Common myeloid progenitor, CD34-positive (primary cell): ENCODE measurements at places on chromosomes 4 and X.

DNA sequence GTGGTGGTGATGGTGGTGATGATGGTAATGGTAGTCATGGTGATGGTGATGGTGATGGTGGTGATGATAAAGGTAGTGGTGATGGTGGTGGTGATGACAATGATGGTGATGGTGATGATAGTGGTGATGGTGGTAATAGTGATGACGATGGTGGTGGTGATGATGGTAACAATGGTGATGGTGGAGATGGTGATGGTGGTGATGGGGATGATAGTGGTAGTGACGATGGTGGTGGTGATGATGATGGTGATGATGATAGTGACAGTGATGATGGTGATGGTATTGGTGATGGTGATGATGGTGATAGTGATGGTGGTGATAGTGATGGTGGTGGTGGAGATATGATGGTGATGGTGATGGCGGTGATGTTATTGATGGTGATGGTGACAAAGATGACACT is 108.4 kb upstream of the NKX1-1 start:
- H3K36me3 ChIP-seq, result no peaks in the 10 kb centered on the region
- H3K27ac ChIP-seq, result no peak overlapping the region
- no peaks in the 10 kb centered on the region for H3K4me1 ChIP-seq
- H3K4me3 ChIP-seq, result no peak overlapping the region

DNA sequence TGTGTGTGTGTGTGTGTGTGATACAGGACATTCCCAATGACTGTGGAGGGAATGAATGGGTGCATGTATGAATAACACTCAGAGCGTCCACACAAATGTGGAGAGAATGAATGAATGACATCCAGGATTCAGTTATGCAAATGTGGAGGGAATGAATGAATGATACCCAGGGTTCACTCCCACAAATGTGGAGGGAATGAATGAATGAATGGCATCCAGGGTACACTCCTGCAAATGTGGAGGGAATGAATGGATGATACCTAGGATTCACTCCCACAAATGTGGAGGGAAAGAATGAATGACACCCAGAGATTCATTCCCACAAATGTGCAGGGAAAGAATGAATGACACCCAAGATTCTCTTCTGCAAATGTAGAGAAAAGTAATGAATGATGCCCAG is 36.0 kb upstream of the ASMTL start:
- H3K4me3 ChIP-seq, result no peak overlapping the region
- no peak for DNase-seq
- peaks cover 59% of the 10 kb centered on the region for H3K36me3 ChIP-seq
- no peaks in the 10 kb centered on the region for H3K27me3 ChIP-seq
- no peak overlapping the region for H3K27ac ChIP-seq

GRCh38 chr4:146054676-146055075 is 116.1 kb upstream of the ZNF827 start:
- peaks cover 5% of the 10 kb centered on the region for H3K27me3 ChIP-seq
- no peak for DNase-seq
- H3K36me3 ChIP-seq, result no peaks in the 10 kb centered on the region
- no peak overlapping the region for H3K4me3 ChIP-seq
- no peak overlapping the region for H3K27ac ChIP-seq

DNA sequence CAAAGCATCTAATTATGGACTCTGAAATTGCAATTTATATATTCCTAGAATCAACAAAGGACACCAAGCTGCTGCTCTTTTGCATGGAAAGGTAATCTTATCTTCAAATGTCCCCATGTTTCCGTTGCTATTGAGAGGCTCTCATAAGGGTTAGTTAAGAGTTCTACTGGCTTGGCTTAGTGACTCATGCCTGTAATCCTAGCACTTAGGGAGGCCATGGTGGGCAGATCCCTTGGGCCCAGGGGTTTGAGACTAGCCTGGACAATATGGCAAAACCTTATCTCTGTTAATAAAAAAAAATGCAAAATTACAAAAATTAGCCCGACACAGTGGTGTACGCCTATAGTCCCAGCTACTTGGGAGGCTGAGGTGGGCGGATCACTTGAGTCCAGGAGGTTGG is 93.4 kb upstream of the RAPGEF2 start:
- H3K36me3 ChIP-seq, result no peaks in the 10 kb centered on the region
- no peaks in the 10 kb centered on the region for H3K4me1 ChIP-seq
- no peaks in the 10 kb centered on the region for H3K27me3 ChIP-seq
- no peak overlapping the region for H3K27ac ChIP-seq
- DNase-seq, result no peak
